NCI-H1694 (cell line): ENCODE measurements at places on chromosomes 16 and 17.
A peak's percentile ranks its signal among the peaks of the same experiment; 100 is the strongest.

DNA sequence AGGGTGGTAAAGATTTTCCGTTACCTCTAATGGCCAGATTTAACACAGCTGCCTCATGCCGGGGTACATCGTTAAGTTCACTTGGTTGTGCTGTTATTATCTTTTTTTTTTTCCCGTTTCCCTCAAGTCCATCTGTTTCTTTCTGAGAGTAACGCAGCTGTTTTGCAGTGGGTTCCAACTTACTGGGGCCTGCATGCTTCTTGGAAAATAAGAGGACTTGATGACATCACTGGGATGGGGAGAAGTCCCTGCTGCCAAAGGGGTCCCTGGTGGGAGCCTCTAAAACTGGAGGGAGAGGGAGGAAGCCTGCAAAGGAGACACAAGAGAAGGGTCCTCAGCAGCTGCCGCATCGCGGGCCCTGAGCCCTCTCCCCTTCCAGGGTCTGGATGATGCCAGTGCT, 77.8 kb upstream of the NOL11 start:
- DNase-seq: peak; percentile 31

- no peak for DNase-seq
These were observed 1.2 kb downstream of the TBX2 start for GRCh38 chr17:61400717-61401388.

DNA sequence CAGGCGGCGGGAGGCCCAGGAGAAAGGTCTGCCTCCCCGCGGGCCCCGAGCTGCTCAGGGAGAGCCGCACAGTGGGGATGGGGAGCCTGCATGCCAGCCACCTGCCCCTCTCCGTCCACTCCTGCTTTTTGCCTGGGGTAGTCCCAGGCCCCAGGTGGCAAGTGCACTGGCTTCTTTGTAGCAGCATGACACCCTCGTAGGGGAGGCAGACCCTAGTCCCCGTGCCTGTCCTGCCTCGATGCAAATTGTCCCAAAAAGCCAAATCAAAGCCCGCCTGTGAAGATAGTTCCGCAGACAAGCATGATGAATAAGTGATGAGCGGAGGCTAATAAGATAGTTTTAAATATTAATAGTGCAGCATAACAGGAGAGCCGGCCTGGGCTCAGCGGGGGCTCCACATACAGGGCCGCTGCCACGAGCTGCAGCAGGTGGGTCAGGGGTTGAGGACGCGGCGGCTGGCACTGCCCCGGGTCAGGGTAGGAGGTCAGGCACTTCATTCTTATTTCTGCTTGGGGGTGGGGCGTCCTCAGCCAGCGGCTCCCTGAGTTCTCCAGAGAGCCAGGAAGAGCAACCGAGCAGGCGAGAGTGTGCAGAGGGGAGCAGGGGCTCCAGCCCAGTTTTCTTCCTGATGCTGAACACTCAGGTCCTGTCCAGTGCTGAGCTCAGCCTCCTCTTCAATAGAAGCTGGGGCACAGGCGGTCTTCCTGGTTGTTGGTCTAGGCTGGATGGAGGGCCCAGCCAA, 26.8 kb downstream of the GINS2 start:
- DNase-seq: no peak

- DNase-seq: no peak
These were observed 60.1 kb downstream of the TK2 start for GRCh38 chr16:66489818-66490217.

GRCh38 chr16:7088711-7089110, 243.9 kb upstream of the RBFOX1 start:
- DNase-seq: no peak

DNA sequence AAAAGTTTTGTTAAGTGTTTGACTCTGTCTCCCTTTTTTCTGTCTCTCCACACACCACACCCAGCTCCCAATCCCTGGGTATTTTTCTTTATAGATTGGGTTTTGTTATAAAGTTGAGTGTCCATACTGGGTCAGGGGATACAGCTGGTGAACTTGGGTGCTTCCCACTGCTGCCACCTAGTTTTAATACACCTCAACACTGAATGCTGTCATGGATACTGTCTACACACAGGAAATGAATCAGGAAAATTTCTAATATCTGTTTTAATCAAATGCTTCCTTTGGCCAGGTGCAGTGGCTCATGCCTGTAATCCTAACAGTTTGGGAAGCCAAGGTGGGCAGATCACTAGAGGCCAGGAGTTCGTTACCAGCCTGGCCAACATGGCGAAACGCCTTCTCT, 5.3 kb upstream of the TAOK1 start:
- no peak for DNase-seq

- no peak for DNase-seq
These were observed 97.1 kb downstream of the PITPNC1 start for GRCh38 chr17:67474081-67474661.
